Ascending aorta (tissue), 2 donors: ENCODE measurements at places on chromosomes 6 and 20.
A peak's percentile ranks its signal among the peaks of the same experiment; 100 is the strongest.

DNA sequence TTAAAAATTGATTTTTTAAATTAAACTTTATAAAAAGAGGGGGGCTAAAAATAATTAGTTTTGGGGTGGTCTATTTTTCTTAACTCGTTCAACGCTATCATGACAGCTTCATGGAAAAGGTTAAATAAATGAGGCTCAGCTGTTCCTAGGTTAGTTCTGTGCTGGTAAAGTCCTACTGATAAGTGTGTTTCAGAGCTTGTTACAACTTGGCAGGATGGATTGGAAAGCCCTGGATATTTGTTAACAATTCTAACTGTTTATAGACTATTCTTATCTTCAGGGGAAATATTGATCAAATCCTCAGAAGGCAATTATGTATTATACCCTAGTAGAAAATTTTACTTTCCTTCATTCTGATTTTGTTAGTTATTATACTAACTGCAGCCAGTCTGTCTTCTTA, 50.4 kb downstream of the IL22RA2 start:
- no peak for DNase-seq

GRCh38 chr6:100685747-100686146, 195.4 kb downstream of the ASCC3 start:
- DNase-seq = no peak

DNA sequence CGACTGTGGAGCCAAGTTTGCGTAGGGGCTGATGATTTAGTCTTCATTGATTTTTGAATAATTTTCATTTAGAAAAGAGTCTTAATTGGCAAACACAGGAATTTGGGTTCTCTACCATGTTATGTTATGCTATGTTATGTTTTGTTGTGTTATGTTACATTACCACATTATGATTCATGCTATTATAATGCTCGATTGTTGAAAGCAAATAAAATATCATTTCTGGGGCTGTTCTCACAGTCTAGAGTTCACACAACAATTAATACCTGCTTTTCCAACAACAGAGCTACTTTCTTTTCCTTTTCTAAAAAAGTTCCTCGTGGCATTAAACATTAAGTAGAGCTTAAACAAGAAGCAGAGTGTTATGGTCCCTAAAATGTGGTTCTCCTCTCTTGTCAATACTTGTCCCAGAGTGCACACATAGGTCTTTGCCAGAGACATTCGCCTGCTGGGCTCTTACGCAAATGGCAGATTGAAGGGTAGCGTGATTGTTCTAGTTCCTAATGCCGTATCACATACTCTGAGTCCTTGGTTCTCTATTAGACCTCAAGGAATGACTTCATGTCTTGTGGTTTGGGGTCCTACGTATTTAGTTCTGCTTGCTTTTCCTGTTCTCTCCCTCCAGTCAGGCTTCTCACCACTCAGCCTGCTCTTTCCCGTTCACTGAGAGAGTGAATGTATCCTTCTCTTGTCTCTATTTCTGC, 370.3 kb downstream of the CD109 start:
- DNase-seq = no peak

DNA sequence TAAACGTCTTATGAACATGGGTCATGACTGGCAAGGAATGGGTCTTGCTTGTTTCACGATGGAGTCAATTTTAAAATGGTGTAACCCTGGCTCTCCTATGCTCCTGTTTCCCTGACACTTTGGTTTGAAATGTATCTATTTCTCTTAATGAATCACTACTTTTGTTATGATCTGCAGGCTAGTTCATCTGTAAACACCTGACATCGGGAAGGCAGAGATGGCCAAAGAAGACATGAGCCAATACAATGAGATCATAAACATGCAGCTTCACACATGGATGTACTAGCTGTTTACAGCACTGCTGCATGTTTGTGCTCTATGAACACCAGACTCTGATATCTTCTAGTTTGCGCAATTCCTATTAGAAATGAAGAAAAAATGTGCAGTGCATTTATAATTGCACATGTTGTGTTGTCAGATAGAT, 11.0 kb upstream of the RAD21L1 start:
- no peak for DNase-seq

DNA sequence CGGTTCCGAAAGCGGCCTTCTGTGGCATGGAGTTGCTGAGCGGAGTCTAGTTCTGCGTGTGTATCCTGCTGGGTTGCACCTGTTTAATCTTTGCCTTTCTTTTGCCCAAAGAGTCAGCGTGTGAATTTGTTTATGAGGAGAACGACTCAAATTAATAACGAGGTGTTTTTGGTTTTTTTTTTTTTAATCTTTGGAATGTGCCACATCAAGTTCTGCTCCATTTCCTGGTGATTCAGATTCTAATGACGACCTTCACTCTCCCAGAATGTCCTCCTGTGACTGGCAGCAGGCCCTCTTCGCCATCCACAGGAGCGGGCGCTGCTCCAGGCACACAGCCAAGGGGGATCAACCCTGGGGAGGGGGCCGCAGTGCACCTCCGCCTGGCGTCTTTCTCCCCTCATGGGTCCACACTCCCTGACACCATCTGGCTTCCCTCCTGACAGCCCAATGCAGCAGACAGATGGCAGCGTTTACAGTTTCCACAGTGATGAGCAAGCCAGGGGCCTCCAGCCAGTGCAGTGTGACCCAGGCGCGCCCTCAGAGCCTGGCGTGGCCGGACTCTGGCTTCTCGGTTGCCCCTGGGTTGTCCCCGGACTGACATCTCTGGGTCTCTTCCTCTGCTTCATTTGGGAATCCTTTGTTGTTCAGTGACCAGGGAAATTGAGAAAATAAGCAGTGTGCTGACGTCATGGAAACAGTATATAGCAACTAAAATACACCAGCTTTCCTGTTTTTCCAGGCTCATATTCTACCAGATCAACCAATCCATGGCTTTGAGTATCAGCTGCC, 27.5 kb upstream of the AFDN start:
- DNase-seq = no peak

- no peak for DNase-seq
These were observed 1.3 kb upstream of the BLOC1S5 start for GRCh38 chr6:8065519-8065911.

GRCh38 chr6:7236306-7237209, 76.4 kb downstream of the SSR1 start:
- no peak for DNase-seq

DNA sequence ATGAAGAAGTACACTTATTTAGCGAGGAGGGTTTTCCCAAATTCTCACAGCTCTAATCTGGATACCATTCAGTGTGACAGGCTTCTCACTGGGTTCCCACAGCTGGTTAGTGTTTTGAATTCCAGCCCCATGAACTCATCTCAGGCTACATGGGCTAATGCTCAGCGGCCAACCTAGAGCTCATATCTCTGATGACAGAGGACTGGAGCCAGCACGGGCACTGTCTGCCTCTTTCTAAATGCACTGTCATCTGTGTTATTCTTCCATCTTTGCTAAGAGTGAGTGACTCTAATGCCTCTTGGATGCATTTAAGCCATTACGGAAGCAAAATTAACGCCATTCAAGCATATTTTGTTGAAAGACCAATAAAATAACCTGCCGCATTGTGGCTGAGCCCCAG, 308.9 kb upstream of the JAG1 start:
- peak; percentile 11 for DNase-seq

DNA sequence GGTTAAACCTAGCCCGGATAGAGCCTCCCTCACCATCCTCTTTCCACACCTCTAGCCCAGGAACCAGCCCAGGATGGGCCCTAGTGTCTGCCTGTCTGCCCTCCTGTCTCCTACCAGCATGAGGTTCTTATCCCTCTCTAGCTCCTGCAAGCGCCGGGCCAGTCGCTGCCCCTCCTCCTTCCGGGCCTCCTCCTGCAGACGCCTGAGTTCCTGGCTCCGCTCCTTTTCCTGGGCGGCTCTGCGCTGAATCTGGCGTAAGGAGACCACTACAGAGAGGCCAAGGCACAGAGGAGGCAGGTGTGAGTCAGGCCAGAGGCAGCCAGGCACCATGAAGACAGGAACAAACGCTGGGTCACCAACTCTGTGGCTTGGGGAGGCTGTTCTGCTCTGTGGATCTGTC, 4.3 kb upstream of the PSORS1C2 start:
- peak; percentile 90 for DNase-seq

DNA sequence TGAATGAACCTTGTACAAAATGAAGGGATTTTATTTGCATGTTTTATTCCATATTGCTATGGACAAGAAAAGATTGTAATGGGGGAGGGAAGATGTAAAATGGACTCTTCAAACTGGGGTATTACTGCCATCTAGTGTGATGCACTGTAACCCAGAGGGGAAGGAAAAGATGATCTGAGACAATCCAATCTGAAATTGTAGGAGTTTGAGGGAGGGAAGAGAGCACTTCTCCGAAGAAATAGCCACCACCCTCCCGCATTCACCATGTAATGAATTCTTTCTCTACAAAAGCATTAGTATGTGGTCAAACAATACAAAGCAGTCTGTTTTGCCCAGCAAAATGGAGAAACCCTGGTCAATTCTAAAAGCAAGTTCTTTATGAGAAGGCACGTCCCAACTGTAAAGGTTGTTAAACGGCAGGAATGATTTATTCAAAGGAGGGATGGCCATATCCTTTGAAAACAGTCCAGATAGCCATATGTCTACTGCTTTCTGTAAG, 679.5 kb upstream of the NRSN1 start:
- DNase-seq = no peak

DNA sequence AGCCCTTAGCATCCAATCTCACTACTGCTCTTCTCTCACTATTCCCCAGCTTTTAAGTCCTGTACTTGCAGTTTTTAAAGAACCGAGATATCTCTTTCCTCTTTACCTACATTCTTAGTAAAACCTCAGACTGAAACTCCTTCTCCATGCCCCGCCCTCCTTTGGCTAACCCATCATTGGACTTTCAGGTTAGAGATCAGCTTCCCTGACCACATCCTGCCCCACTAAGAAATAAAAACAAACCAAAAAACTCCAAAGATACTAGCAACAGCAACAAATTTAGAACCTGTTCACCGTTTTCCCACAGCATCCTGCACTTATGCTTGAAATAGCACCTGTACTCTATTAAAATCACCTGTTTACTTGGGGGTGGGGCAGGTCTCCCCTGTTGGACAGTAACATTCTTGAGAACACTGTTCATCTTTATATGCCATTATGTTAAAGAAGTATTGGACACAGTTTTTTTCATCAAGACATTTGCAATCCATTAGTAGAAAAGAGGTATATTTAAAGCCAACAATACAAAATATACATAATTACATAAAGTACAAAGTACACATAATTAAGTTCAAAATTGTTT, 16.3 kb upstream of the SMAP1 start:
- DNase-seq = no peak

GRCh38 chr6:45645302-45645701, 267.6 kb upstream of the SUPT3H start:
- no peak for DNase-seq

GRCh38 chr6:27505209-27506027, 32.5 kb upstream of the ZNF184 start:
- DNase-seq = no peak

GRCh38 chr6:150185732-150186117, 42.9 kb downstream of the PPP1R14C start:
- peak; percentile 25 for DNase-seq

GRCh38 chr6:38509713-38510112, 130.0 kb downstream of the BTBD9 start:
- DNase-seq = no peak

- no peak for DNase-seq
These were observed 27.7 kb downstream of the SRPK1 start for GRCh38 chr6:35893246-35893645.

- DNase-seq = no peak
These were observed 30.4 kb downstream of the SERPINB9 start for GRCh38 chr6:2872423-2873358.

DNA sequence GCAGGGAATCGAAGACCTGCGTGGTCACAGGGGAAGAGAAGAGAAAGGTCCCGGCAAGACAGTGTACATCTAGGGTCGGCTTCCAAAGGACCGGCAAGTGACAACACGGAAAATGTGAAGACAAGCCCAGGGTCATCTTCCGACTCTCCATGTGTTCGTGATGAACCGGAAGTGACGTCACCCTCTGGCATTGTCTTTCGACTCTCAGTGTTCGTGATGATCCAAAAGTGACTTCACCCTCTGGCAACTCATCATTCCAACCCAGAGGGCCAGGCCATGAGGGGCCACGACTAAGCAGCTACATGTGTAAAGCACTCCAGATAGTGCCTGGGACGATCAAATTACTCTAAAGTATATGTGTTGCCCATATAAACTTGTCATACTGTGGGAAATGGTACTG, 290.8 kb downstream of the THBS2 start:
- no peak for DNase-seq

DNA sequence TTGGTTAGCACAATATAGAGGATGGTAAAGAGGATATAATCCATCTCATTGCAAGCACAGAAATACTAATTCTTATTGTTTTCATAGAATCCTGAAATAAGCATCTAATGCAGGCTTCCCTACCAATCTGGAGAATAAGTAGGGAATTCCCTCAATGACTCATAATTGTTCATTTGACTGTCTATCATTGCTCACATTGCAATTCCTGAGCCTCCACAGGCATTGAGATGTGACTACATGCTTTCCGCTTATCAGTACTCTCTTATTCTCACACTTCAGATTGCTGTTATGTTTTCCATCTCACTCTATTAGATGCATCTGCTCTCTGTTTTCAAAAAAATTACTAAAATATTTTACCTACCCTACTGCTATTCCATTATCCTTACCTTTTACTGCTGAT, 216.2 kb upstream of the PRSS16 start:
- no peak for DNase-seq

GRCh38 chr6:41732591-41733359, 2.6 kb downstream of the TFEB start:
- no peak for DNase-seq

GRCh38 chr6:56524891-56525703, 117.6 kb downstream of the DST start:
- no peak for DNase-seq

DNA sequence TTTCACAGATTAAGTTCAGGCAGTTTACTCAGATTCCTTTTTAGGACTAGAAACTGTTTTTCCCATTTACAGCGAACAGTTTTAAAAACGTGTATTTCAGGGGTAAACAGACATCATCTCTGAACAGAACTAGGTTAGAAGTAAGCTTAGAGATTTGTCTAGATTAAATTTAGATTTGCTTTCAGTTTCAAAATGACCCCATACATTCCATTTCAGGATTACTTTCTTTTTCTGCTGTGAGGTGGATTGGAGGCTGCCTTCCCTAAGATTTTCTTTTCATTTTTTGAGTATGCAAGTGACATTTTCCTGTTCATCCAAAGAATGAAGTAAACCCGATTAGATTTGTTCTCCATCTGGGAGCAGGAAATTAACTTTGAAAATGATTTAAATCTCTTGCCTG, 747.2 kb downstream of the KHDRBS2 start:
- DNase-seq = no peak

GRCh38 chr6:1579096-1579495, 30.6 kb upstream of the FOXC1 start:
- DNase-seq = no peak

- no peak for DNase-seq
These were observed 142.5 kb upstream of the SPACA1 start for GRCh38 chr6:87905101-87905641.

- DNase-seq = no peak
These were observed 119.9 kb upstream of the PREP start for GRCh38 chr6:105522626-105523322.
